Cardiac muscle cell (in vitro differentiated cells and primary cell): ENCODE measurements at places on chromosomes 2 and 18. TPM values are rescaled to one million over a fixed set of nuclear protein-coding genes. Genes with fewer than 3 reads are reported as not detected.
A peak's percentile ranks its signal among the peaks of the same experiment; 100 is the strongest.

Gene IFIH1
- total RNA-seq = 0.06 and 0.07 TPM in 2 replicates

Gene CAB39
- 31.9 and 32.3 TPM in 2 replicates for total RNA-seq

DNA sequence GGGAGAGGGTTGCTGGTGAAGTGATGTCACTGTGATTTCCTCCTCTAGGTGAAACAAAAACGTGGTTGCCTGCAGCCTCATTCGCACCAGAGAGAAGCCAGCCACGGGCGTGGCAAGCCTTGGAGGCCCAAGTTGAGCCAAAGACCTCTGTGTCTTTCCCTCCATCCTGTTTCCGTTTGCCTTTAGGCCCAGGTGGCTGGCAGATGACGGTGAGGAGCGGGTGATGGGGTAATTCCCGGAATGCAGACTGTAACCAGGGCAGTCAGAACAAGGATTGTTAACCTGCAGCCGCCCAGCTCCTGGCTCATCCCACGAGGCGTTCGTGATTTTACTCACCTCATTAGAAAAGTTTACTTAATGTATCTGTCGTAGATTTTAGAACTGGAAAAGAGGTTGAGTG lies 14.4 kb downstream of the CTIF start:
- no peaks in the 10 kb centered on the region for H3K4me1 ChIP-seq
- H3K4me3 ChIP-seq = no peak overlapping the region
- H3K27me3 ChIP-seq = no peaks in the 10 kb centered on the region
- no peak overlapping the region for H3K27ac ChIP-seq

GRCh38 chr18:66646609-66647008 lies 42.7 kb upstream of the CDH19 start:
- DNase-seq = no peak
- no peak overlapping the region for H3K4me3 ChIP-seq
- no peaks in the 10 kb centered on the region for H3K36me3 ChIP-seq
- H3K4me1 ChIP-seq = no peaks in the 10 kb centered on the region
- no peaks in the 10 kb centered on the region for H3K27me3 ChIP-seq

DNA sequence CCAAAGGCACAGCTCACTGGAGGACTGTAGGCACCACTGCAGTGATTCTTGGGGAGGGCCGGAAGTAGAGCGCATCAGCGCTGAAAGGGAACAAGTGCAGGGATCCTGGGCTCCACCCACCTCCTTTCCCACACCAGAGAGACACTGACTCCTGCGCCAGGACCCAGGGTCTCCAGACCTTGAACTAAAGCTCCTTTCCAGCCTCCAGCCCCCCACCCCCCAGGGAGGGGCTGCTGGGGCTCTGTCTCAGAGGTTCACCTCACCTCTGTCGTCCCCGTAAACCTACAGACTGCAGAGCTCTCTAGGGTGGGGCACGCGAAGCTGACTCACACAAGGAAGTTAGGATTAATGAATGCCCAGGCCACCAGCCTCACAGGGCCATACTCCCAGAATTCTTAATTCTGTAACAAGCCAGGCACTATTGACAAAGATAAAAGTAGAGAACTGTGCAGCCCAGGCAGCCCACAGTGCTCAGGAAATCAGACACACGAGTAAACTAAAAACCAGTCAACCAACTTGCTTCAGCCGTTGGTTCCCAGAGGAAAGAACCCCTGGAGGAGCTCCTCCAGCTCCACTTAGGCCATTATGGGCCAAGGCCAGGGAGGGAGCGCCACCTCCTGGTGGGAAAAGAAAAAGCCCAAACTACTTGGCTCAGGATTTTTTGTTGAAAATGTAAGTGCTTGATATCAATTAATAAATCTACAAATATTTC lies 45.1 kb upstream of the ACAA2 start:
- H3K27ac ChIP-seq = no peak overlapping the region
- no peaks in the 10 kb centered on the region for H3K27me3 ChIP-seq
- DNase-seq = peak; percentile 82
- H3K4me1 ChIP-seq = no peaks in the 10 kb centered on the region

- no peaks in the 10 kb centered on the region for H3K36me3 ChIP-seq
- no peak overlapping the region for H3K4me3 ChIP-seq
- H3K27me3 ChIP-seq = no peaks in the 10 kb centered on the region
- H3K27ac ChIP-seq = no peak overlapping the region
Measured at GRCh38 chr2:180960982-180961381, 19.4 kb upstream of the UBE2E3 start.

DNA sequence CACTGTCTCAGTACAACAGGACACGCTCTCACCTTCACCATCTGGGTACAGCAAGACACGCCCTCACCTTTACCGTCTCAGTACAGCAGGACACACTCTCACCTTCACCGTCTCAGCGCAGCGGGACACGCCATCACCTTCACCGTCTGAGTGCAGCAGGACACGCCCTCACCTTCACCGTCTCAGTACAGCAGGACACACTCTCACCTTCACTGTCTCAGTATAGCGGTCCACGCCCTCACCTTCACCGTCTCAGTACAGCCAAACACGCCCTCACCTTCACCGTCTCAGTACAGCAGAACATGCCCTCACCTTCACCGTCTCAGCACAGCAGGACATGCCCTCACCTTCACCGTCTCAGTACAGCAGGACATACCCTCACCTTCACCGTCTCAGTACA lies 109.9 kb upstream of the CTDP1 start:
- no peak for DNase-seq
- H3K27me3 ChIP-seq = no peaks in the 10 kb centered on the region
- no peak overlapping the region for H3K27ac ChIP-seq
- H3K4me1 ChIP-seq = no peaks in the 10 kb centered on the region
- no peaks in the 10 kb centered on the region for H3K36me3 ChIP-seq
- no peak overlapping the region for H3K4me3 ChIP-seq
